A549 treated with Hydrocortisone at 1 μM for 4 hours (cell line): ENCODE measurements at places on chromosomes 11 and 22. TPM values are rescaled to one million over a fixed set of nuclear protein-coding genes. Genes with fewer than 3 reads are reported as not detected.

LRRN4CL gene
- 0.07 to 0.13 TPM (median 0.11 TPM) in 4 of 5 replicates, not detected in the other for total RNA-seq

GLYATL2 gene
- total RNA-seq: not detected in 5 replicates

SPON1 gene
- 0.07 TPM in 1 of 5 replicates, not detected in the others for total RNA-seq

SYCE3 gene
- 0.25 to 0.52 TPM (median 0.48 TPM) in 3 of 5 replicates, not detected in the others for total RNA-seq

TUBGCP6 gene
- 8.3 to 10.8 TPM (median 9.3 TPM) in 5 replicates for total RNA-seq

IGF2 gene
- 1.6 to 2.9 TPM (median 2.7 TPM) in 5 replicates for total RNA-seq

TNNT3 gene
- total RNA-seq: 0.15 to 0.20 TPM (median 0.18 TPM) in 3 of 5 replicates, not detected in the others

LRRC32 gene
- total RNA-seq: 0.17 to 0.23 TPM (median 0.21 TPM) in 5 replicates

CBLIF gene
- total RNA-seq: not detected in 5 replicates

TRIM6 gene
- 6.3 to 10.1 TPM (median 8.4 TPM) in 5 replicates for total RNA-seq

OR8D4 gene
- total RNA-seq: not detected in 5 replicates
